ENCODE measurements at places on chromosomes 2 and 18. TPM values are rescaled to one million over a fixed set of nuclear protein-coding genes. Genes with fewer than 3 reads are reported as not detected.

DNA sequence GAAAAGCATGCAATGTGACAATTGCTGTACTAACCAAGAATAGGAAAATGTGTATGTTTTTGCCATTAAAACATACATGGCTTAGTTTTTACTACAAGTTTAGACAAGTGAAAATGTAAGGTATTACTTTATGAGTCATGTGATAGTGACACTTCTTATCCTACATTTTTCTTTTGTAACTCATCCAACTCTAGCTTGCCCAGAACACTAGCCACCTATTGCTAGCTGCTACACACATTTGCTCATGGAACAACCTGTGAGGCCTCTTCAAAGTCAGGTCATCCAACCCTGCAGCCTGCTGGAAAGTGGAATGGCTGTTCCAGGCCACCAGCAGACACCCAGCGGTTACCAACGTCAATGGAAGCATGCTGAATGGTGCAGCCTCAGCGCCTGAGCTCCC lies 1043.9 kb downstream of the TMEM182 start:
- DNase-seq, result no peak
- H3K4me3 ChIP-seq, result no peak overlapping the region
- H3K27ac ChIP-seq, result no peak overlapping the region
- H3K36me3 ChIP-seq, result no peaks in the 10 kb centered on the region
- peaks cover 2% of the 10 kb centered on the region for H3K27me3 ChIP-seq

Gene RAB6C
- 0.25 TPM for total RNA-seq

- H3K4me3 ChIP-seq, result no peak overlapping the region
- no peaks in the 10 kb centered on the region for H3K36me3 ChIP-seq
- H3K27me3 ChIP-seq, result no peaks in the 10 kb centered on the region
- H3K27ac ChIP-seq, result peak overlapping the region; percentile 33
- DNase-seq, result no peak
- H3K4me1 ChIP-seq, result peaks cover 2% of the 10 kb centered on the region
Observed at GRCh38 chr2:218577482-218578220, 9.0 kb downstream of the CNOT9 start.

DNA sequence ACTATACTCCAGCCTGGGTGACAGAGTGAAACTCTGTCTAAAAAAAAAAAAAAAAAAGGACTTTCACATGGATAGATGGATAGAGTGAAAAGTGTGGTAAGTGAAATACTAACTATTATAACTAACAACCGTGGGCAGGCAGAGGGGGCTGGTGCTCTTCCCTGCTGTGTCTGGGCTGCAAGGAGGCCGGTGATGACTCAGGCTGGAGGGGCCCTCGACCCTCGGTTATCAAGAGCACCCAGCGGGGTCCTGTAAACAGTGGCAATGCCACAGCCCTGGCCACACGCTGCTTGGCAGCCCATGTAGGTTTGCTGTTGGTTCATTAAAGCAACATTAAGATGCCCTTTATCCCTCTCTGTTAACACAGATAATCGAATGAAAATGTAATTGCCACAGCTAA lies 184.8 kb upstream of the RAB12 start:
- H3K4me1 ChIP-seq, result peaks cover 20% of the 10 kb centered on the region
- H3K36me3 ChIP-seq, result no peaks in the 10 kb centered on the region
- DNase-seq, result no peak

Gene FHL2
- 3.2 TPM for total RNA-seq

Gene FEV
- total RNA-seq, result not detected

DNA sequence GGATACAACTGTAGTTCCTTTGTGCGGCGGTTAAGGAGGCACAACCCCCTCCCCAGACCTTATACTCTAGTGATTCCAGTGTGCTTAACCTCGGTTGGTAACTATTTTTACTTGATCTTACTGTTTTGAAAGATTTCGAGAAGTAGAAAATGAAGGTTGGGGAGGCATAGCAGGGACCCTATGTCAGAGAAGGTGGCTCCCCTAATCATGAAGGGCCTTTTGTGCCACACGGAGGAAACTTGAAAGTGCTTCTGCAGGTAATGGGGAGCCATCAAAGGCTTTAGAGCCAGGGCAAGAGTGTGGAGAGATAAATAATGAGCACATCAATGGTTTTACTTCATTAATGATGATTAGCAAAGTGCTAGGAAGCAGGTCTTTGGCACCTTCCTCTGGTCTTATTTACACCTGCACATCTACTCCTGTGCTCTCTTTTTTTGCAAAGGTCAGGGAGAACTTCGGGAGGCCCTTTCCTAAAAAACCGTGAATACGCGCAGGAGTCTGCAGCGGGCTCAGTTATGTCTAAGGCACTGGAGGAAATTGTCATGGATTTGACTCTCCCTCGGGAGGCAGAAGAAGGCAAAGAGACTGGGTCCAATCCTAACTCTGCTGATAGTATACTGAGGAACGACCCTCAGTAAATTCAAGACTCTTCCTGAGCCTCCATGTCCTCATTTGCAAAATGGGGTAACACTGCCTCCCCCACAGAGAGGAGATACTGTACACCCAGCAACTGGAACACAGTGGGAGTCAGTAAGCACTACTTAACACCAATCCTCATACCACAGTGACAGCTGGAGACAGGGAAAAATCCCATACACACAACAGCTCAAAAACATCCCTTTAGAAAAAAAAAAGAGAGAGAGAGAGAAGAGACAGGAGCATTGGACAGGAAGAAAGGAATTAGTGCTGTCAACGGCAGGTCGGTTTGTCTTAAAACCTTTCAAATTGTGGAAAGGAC lies 81.6 kb downstream of the DDX1 start:
- H3K4me3 ChIP-seq, result no peak overlapping the region
- DNase-seq, result no peak
- H3K27ac ChIP-seq, result no peak overlapping the region
- H3K4me1 ChIP-seq, result peaks cover 21% of the 10 kb centered on the region
- H3K36me3 ChIP-seq, result no peaks in the 10 kb centered on the region

Data from glutamatergic neuron (in vitro differentiated cells).